Activated CD8-positive, alpha-beta memory T cell treated with anti-CD3 and anti-CD28 coated beads for 1 hour (primary cell): ENCODE measurements at places on chromosomes 4 and X.

DNA sequence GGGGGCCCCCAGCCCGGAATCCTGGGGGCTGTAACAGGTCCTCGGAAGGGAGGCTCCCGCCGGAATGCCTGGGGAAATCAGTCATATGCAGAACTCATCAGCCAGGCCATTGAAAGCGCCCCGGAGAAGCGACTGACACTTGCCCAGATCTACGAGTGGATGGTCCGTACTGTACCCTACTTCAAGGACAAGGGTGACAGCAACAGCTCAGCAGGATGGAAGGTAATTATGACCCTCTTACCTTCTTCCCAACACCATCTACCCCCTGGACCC lies 1.0 kb downstream of the FOXO4 start:
- DNase-seq = no peak

DNA sequence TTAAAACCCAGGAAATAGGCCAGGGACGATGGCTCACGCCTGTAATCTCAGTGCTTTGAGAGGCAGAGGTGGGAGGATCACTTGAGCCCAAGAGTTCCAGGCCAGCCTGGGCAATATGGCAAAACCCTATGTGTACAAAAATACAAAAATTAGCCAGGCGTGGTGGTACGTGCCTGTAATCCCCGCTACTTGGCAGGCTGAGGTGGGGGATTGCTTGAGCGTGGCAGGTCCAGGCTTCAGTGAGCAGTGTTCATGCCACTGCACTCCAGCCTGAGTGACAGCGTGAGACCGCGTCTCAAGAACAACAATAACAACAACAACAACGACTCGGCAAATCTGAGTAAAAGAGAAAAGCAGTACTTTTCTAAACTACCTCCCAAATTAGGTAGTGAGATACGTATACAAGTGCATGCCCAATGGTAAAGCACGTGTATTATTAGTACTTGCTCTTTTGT lies 13.0 kb upstream of the NDUFC1 start:
- DNase-seq = no peak

DNA sequence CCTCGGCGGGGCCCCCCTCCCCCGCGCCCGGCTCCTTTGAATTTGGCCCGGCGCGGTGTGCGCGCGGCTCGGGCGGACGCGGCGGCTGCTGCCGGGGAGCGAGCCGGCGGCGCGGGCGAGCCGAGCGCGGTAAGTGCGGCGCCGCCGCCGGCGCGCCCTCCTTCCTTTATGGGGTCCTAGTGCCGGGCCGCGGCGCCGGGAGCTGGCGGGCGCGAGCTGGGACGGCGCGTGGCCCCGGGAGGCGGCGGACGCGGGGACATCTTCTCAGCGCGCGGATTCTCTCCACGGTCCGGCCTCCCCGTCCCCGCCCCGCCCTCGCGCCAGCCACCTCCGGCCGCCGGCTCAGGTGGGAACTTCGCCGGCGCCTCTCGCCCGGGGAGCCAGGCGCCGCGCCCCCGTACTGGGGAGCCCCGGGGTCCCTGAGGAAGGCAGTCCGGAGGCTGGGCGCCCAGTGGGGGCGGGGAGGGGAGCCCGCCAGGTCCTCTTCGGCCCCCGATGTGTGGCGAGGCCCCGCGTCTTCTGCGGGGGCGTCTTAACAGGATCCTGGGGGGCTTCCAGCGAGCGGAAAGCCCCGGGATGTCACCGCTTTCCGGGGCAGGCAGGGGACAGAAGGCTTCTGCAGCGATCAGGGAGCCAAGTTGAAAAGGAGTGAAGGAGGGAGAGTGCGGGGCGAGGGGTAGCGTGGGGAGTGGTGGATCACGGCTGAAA lies 98.4 kb upstream of the TENM3 start:
- DNase-seq = no peak

- DNase-seq = no peak
Measured at GRCh38 chr4:109235683-109236082, 66.8 kb downstream of the COL25A1 start.

GRCh38 chr4:932713-933070 lies 432 bp downstream of the TMEM175 start:
- no peak for DNase-seq

GRCh38 chr4:101584306-101584705 lies 206.2 kb upstream of the BANK1 start:
- no peak for DNase-seq

DNA sequence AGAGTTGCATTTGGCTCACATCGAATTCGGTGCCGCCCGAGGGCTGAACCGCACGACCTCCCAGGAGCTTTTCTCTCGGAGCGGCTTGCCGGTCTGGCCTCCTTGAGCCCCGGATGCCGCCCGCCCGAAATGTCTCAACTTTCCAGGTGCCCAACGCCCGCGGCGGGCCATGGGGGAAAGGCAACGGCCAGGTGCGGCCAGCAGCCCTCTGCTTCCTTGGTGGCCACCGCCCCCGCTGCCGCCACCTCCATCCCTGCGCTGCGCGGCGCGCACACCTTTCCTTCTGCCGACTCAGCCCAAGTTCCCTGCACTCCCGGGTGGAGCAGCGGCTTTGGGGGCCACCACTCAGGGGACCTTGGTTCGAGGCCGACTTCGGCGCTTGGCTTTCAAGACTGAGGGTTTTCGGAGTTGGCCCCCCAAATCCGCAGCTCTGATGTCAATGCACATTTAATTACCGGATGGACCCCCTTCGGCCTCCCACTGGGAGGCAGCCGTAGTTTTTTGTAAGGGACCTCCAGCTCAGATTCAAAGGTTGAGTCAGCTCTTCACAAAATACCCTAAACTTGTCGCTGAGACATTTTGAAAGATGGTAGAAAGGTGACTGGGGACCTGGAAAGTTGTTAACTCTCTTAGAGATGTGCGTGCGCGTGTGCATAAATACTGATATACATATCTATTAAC lies 1.1 kb downstream of the AFF2 start:
- DNase-seq = no peak

- no peak for DNase-seq
Measured at GRCh38 chr4:16124232-16124631, 40.4 kb upstream of the PROM1 start.

DNA sequence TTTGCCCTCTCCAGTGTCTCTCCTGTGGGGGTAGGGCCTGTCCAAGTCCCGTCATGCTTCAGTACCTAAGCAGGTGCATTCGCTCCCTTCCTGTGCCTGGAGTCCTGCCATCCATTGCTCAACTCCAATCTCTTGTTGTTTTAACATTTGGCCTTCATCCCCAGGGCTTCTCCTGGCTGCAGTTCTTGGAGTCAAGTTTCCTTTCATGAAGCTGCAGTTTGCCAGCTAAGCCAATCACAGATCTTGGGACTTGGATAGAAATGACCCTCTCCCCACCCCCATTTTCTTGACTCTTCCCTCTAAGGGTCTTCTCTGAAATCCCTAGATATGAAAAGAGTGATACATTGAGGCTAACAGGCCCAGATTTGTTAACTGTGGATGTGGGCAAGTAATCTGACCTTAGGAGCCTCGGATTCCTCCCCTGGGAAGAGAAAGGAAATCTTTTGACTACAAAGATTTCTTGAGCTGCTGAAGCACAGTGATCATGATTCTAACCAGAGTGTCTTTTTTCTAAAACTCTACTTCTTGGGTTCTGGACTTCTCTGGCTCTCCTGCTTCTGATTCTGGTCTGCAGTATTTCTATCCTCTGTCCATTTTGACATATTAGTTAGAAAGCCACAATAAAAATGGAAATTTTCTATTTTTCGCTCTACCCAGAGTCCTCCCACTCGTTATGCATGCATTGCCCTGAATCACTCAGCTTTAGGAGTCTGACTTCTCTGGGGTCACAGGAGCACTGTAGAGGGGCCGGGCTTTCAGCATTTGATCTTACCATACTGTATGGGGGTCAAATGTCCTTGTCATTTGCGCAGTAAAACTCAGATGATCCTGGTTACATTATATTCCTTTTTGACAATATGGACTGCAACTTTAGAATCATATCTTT lies 61.0 kb downstream of the CHRNA9 start:
- DNase-seq = no peak

GRCh38 chrX:129655547-129656249 lies 942 bp upstream of the APLN start:
- no peak for DNase-seq
